ENCODE measurements at places on chromosomes 13 and 19.

DNA sequence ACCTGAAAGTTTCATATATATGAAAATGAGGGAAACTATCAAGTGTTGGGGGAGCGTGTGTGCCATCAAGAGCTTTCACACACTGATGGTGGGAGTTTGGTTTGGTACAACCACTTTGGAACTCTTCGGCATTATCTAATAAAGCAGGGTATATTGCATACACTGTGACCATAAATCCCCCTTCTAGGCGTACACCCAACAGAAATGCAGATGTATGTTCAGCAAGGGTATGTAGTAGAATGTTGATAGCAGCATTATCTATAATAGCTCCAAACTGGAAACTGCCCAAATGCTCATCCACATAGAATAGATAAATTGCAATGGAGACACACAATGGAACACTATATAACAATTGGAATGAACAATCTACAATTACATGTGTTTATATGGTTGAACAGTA lies 70.8 kb downstream of the FAM216B start:
- DNase-seq = no peak

DNA sequence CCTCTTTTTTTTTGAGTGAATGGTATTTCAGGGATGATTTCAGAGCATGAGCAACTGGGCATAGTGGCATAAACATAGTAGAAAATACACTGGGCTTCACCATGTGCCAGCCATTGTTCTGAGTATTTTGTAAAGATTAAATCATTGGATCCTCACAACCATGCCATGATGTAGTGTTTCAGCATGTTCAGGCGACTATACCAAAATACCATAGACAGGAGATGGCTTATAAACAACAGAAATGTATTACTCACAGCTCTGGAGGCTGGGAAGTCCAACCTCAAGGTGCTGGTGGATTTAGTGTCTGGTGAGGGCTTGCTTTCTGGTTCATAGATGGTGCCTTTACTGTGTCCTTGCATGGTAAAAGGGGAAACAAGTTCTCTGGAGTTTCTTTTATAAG lies 101.5 kb upstream of the KL start:
- no peak for DNase-seq

GRCh38 chr13:32042551-32042950 lies 11.0 kb downstream of the FRY start:
- no peak for DNase-seq

DNA sequence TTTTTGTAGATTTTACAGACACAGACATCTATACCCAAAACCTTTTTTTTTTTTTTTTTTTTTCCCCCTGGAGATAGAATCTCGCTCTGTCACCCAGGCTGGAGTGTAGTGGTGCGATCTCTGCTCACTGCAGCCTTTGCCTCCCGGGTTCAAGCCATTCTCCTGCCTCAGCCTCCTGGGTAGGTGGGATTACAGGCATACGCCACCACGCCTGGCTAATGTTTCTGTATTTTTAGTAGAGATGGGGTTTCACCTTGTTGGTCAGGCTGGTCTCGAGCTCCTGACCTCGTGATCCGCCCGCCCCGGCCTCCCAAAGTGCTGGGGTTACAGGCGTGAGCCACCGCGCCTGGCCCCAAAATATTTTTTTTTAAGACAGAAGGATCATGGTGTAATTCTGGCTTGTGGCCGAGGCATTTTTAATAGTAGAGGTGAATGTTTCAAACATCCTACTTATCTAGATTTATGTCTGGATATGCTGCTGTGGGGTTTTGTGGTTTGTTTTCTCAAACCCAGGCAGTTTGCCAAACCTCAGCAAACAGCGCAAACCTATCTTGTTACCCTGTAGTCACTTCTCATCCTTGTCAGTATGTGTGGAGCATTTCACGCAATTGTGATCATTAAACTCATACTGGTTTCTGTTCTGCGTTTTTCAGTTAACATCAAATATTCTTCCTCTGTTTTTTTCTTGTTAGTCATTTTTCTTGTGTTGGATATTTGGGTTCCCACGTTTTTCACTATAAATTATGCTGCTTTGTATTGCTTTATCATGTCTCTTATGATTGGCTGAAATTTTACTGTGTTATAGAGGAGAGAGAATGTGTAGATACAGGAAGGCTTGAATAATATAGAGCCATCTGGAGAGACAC lies 36.2 kb upstream of the GARRE1 start:
- no peak for DNase-seq

All from left ventricle myocardium inferior (tissue), 1 donor.